ENCODE measurements at places on chromosomes 2 and 18.

GRCh38 chr2:175167076-175167791 lies 769 bp downstream of the ATF2 start:
- DNase-seq = peak; percentile 72

DNA sequence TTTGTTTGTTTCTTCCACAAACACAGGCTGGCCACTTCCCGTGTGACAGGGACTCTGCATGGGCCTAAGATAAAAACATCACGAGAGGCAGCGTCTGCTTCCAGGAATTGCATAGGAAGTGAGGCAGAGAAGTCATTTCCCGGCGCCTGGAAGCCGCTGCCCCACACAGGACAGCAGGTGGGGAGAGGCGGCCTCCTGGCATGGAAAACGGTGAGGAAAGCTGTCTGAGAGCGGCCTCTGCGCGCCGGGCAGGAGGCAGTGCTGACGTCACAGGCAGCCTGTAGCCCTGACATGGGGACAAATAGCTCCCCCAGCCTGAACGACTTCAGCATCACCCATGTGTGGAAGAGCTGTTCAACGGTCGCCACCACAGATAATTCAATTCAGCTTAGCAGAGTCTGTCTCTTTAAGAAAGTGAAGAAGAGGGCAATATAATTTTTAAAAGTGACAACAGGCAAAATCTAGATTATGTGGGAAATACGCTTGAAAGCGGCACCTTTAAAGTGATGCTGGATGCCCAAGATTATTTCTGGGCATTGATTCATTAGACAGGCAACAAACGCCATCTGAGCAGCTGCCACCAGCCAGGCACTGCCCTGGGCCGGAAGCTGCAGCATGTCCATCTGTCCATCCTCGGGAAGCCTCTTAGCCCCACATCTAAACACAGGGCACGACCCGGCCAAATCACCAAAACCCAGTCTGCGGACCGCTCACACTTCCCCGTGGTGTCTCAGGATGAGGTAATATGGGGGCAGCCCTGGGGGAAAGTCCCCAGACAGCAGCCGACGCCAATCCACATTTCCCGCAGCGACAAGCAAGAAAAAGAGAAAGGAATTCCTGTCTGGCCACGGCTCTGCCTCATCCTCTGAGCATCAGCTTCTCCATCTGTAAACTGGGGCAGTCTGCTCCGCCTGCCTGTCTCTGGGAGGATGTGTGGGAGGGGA lies 138.9 kb downstream of the PXDN start:
- DNase-seq = peak; percentile 1

DNA sequence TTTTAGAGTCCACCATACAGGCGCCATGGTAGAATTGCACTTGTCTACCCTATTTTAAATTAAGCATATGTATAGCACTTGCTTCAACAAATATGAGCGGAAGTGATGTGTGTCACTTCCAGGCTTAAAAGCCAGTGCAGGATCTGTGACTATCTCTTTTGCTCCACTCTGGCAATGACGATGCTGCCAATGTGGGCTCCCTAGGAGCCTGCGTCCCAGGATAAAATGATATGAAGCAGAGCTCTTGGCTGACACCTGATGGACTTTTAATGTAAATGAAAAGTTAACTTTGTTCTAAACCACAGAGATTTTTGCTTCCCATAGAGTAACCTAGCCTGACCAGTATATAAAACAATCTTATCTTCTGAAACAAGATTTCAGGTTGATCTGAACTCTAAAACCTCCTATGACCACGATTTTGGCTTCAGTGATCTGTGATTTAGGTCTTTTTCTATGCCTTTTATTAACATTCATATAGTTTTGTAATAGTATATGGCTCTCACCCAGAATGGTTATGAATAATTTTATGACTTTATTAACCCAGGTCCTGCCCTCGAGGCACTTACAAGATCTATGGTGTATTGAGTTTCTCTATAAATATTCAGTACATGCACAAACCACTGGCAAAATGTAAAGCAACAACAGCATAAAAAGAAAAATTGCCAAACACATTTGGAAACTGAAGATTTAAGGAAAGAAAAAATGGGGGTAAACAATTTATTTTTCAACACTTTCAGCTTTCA lies 422.5 kb upstream of the PIK3C3 start:
- peak; percentile 65 for DNase-seq

DNA sequence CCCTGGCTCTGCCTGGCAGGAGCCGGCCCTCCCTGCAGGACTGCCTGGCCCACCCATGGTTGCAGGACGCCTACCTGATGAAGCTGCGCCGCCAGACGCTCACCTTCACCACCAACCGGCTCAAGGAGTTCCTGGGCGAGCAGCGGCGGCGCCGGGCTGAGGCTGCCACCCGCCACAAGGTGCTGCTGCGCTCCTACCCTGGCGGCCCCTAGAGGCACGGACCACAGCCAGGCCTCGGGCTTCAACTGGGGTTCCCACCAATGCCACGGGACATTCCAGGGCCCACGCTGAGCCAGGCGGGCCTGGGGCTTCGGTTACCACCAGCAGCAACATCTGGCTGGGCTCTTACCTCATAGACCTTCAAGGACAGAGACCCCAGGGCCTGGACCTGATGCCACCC lies 6.1 kb upstream of the GMPPA start:
- no peak for DNase-seq

- DNase-seq = peak; percentile 53
Observed at GRCh38 chr18:2395427-2396161, 175.7 kb downstream of the METTL4 start.

DNA sequence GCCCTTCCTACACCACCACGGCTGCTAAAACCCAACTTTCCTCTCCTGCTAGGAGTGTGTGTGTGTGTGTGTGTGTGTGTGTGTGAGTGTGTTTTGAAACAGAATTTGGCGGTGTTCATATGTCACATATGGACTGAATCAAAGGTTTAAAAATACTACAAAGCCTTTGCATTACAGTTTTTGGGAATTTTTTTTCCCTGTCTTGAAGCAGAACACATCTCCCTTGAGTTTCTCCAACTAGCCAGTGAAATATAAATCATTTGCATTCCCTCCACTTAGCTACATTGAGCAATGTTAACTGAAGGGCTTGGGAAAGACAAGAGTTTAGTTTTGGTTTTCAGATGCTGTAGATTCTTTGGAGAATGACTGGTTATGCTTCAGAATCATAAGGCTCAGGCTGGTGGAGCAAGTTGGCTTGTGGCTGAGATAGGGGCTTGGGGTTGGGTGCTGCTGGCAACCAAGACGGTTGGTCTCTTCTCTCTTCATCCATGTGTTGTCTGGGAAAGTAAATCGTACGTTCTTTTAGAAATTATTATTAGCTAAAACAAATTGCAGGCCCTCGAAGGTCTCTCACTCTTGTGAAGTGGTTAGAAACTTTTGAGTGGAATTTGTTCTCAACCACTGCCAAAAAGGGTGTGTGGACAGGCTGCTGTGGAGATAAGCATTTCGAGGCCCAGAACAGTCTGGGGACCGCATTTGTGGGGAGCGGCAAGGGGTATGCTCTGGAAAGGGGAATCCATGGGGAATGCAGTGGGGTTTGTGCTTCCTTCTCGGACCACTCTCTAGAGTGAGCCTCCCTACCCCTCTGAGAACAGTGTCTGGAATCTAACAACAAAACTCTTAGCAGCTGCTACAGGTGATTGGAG lies 1.4 kb downstream of the NRP2 start:
- DNase-seq = peak; percentile 55

DNA sequence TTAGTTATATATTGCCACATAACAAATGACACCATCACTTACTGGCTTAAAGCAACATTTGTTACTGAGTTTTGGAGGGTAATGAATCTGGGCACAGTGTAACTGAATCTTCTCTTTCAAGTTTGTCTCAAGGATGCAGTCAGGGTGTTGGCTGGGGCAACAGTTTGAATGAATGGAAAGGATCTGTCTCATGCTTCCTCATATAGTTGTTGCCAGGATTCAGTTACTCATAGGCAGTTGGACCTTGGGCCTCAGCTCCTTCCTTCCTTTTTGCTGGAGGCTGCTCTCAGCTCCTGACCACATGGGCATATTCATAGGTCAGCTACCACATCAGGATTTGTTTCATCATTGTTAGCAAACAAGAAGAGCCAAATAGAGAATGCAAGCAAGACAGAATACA lies 466.1 kb upstream of the MC4R start:
- DNase-seq = no peak

DNA sequence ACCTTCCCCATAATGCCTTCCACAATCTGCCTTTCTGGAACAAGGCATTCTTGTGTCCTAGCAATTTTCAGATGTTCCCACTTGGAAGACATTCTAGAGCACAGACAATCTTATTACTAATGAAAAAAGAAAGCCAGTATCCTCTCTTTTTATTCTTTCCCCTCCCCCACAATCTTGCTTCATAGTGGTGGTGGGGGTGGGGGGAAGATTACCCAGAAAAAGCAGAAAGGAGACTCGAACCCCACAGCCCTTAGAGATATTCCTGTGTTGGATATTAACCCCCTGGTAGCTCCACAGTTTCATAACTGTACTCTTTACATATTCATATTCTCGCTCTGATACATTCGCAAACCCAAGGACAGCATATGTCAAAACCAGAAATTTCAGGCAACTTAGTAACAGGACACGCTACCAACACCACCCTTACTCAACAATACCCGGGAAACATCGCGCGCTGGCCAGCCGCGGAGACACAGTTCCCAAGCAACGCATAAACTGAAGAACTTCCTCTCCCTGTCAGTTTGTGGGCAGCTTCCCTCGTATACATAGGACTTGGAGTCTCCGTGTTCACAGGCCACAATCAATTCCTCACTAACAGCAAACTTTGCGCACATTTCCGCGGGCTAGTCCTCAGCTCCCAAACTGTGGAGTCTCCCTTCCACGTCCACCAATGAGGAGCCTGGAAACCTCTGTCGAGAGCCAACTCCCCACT lies 793 bp downstream of the NR4A2 start:
- peak; percentile 87 for DNase-seq

- no peak for DNase-seq
Observed at GRCh38 chr2:178448968-178449661, 1.9 kb downstream of the PRKRA start.

- peak; percentile 44 for DNase-seq
Observed at GRCh38 chr2:67997528-67997900, 65.3 kb downstream of the C1D start.

DNA sequence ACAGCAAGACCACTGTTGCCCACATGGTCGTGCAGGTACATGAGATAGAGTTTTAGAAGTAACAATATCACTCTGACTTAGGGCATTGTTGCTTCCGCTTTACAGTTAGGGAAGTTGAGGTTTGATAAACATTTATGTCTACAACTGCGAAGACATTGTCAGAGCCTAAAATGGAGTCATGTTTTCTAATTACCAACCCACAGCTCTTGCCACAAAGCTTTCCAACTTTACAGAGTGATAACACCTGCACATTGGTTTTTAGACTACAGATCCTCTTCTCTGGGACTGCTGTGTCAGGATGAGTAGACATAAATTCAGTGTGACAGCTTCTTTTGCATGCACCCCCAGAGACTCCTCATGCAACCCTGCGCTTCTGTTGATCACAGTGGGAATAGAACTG lies 119.0 kb downstream of the FEZ2 start:
- DNase-seq = no peak

DNA sequence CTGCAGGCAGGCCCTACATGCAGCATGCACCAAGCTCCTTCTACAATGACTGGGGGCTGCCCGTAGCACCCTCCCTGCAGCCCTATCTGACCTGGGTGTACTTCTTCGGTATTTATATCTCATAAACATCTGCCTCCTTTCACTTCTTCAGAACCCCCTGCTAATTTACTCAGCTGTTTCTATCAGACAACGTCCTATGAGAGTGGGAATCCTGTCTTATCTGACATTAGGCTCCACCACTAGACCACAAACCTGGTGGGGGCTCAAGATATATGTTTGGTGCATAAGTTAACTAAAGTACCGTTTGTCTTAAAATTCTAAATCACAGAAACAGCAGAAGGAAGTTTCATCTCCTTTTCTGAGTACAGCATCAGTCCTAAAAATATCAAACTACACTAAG lies 10.6 kb downstream of the HSBP1L1 start:
- no peak for DNase-seq

GRCh38 chr2:134217924-134218323 lies 35.9 kb upstream of the MGAT5 start:
- DNase-seq = no peak

GRCh38 chr2:139055202-139055601 lies 275.0 kb upstream of the NXPH2 start:
- DNase-seq = no peak

- no peak for DNase-seq
Observed at GRCh38 chr18:77014538-77014937, 118.0 kb downstream of the MBP start.

- DNase-seq = no peak
Observed at GRCh38 chr2:239235311-239235710, 165.5 kb downstream of the HDAC4 start.

- DNase-seq = no peak
Observed at GRCh38 chr18:74682991-74683297, 85.3 kb downstream of the ZNF407 start.

DNA sequence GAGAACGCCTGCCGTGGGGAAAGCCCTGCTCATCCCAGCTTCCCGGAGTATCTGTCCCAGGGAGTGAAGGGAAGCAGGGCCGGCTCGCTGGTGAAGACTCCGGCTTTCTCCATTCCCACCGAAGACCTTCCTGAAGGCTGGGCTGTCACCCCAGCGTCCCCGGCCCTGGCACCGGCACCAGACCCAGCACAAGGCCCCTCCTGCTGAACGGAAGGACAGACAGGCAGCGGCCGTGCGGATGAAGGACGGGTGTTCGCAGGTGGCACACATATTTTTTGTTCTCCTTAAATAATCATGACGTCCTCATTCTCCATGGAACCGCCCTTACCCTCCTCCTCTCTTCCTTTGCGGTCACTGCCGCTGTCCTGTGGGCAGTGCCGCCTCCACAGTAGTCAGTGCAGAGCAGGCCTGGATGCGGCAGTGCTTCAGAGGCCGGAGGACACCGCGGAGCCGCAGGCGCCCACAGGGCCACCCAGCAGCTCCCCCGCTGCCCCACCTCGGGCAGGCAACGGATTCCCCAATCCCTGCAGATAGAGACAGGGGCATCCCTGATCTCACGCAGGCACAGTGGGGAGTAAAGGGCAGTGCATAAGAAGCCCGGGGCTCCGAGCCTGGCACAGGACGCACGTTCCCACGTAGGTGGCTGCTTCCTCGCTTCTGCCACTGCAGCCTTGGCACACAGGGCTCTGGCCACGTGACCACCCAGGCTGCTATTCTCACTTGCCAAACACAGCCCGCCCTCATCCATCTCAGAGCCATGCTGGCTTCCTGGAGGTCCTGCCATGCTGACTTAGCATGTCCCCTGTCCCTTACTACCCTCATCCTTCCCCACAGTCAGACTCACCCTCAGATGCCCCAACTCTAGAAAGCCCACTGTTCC lies 229.7 kb downstream of the EIPR1 start:
- DNase-seq = no peak

GRCh38 chr2:32478889-32479620 lies 122.2 kb downstream of the BIRC6 start:
- DNase-seq = no peak

DNA sequence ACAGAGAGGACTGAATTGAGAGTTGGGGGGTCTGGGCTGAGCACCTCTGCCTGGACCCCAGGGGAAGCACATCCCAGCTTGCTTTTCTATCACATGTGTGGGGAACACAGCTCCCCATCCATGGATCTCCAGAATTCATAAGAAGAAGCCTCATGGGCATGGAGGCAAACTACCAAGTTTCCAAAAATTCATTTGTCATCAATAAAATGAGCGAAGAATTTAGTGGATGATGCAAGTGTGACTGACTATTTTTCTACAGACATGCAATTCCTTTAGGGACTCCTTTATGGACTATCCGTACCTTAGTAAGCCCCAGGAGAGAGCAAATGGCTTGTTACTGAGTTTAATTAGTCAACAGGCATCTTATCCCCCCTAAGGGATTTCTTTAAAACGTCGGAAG lies 33.1 kb downstream of the ACKR3 start:
- DNase-seq = no peak

Data from DMS53 (cell line).